HCT116 (cell line): ENCODE measurements at places on chromosomes 6 and 20. TPM values are rescaled to one million over a fixed set of nuclear protein-coding genes. Genes with fewer than 3 reads are reported as not detected.

GRCh38 chr6:170179616-170180324 lies 111.1 kb downstream of the DLL1 start:
- DNase-seq: no peak
- no peak overlapping the region for H3K4me3 ChIP-seq
- H3K36me3 ChIP-seq: no peaks in the 10 kb centered on the region
- peaks cover 11% of the 10 kb centered on the region for H3K4me1 ChIP-seq
- no peak overlapping the region for H3K27ac ChIP-seq
- H3K27me3 ChIP-seq: no peaks in the 10 kb centered on the region

- no peaks in the 10 kb centered on the region for H3K36me3 ChIP-seq
- H3K4me3 ChIP-seq: no peak overlapping the region
- no peaks in the 10 kb centered on the region for H3K4me1 ChIP-seq
These were observed 113.9 kb downstream of the NFATC2 start for GRCh38 chr20:51428401-51429143.

GRCh38 chr6:3738381-3739131 lies 13.0 kb downstream of the PXDC1 start:
- H3K27ac ChIP-seq: no peak overlapping the region
- no peak for DNase-seq
- H3K27me3 ChIP-seq: no peaks in the 10 kb centered on the region
- H3K36me3 ChIP-seq: peaks cover 7% of the 10 kb centered on the region
- no peaks in the 10 kb centered on the region for H3K4me1 ChIP-seq

- no peak overlapping the region for H3K27ac ChIP-seq
- H3K27me3 ChIP-seq: no peaks in the 10 kb centered on the region
- no peaks in the 10 kb centered on the region for H3K36me3 ChIP-seq
- DNase-seq: no peak
- H3K4me3 ChIP-seq: no peak overlapping the region
These were observed 13.4 kb upstream of the FOXC1 start for GRCh38 chr6:1596088-1596852.

Gene POU5F1
- total RNA-seq: 1.9 TPM
